Stimulated activated CD8-positive, alpha-beta memory T cell treated with anti-CD3 and anti-CD28 coated beads, Interleukin-7, amount 100 ng/mL, for 24 hours (primary cell): ENCODE measurements at places on chromosomes 1 and 21.

GRCh38 chr1:84163123-84163931 lies 19.3 kb downstream of the PRKACB start:
- no peak for DNase-seq

DNA sequence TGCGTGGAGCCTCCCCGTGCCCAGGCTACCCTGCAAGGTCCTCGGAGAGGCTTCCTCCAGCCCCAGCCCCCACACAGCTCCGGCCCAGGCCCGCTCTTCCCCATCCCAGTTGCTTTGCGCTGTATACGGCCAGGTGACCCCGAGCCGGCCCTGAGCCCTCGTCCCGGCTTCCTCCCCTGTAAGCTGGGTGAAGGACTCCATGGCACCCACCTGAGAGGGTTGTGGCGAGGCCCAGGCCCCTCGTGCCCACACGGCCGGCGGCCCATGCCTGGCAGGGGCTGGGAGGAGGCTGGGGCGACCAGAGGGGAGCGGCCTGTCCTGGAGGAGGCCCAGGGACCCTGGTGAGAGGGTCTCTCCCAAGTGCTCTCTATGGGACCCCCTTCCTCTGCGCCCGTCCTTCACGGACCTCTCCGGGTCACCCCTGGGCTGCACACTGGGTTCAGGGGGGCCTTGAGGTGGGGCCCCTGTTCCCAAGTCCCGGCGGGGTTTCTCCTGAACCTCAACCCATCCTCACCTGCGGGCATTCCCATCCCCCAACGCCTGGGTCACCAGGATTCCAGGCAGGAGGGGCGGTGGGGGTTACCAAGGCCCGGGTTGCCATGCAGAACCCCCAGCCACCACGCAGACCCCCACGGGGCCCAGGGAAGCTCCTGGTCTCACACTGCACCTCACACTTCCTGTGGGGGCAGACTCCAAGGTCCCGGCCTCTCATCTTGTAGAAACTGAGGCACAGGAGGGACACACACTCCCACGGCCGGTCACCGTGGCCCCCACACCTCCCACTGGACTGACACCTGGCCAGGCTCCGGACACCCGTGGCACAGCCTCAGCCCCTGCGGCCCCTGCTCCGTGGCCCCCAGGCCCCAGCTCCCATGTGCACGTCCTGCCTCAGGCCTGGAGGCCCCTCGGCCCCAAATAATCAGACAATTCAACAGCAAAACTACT lies 25.2 kb downstream of the COL6A1 start:
- DNase-seq = no peak

- no peak for DNase-seq
Observed at GRCh38 chr21:41828884-41829360, 50.2 kb downstream of the PRDM15 start.

DNA sequence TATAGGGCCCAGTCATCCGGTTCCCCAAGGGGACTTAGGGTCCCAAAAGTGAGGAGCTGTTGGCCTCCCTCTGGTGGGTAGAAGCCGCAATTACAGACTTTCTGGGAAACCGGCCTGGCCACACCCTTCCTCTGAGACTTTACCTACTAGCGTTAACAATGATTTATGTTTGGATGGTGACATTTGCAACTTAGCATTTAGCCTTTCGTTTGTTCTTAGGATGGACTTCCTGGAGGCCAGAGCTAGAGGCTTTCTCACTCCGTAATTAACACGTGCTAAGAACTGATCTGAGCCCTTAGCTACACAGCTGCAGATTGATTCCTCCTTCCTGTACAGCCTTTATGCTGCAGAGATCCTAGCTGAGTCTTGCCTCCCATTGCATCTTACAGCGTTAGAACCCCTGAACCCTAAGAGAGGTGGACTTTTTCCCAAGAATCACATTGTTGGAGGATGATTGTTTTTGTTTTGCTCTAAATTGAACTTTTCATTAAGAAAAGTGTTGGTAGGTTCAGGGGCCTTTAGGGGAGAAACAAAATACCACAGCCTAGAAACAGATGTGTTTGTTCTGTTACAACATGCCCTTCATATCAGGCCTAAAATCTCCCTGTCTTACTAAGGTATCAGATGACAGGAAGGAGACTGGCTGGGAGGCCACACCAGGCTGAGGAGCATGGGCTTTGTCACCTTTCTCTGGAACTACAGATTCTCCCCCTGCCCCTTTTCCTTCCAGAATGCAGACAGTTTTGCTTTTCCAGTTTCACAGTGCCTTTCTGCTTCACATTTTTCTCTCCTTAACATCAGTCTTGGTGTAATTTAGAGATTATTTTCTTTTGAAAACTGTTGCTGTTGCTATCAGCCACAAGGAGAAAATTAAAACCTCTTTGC lies 1.9 kb downstream of the S100A11 start:
- peak; percentile 31 for DNase-seq

- no peak for DNase-seq
Observed at GRCh38 chr1:77499466-77499865, 183.0 kb downstream of the ZZZ3 start.

GRCh38 chr1:4310396-4310923 lies 343.9 kb upstream of the AJAP1 start:
- DNase-seq = no peak

- no peak for DNase-seq
Observed at GRCh38 chr1:117598489-117598888, 7.4 kb upstream of the TENT5C start.

DNA sequence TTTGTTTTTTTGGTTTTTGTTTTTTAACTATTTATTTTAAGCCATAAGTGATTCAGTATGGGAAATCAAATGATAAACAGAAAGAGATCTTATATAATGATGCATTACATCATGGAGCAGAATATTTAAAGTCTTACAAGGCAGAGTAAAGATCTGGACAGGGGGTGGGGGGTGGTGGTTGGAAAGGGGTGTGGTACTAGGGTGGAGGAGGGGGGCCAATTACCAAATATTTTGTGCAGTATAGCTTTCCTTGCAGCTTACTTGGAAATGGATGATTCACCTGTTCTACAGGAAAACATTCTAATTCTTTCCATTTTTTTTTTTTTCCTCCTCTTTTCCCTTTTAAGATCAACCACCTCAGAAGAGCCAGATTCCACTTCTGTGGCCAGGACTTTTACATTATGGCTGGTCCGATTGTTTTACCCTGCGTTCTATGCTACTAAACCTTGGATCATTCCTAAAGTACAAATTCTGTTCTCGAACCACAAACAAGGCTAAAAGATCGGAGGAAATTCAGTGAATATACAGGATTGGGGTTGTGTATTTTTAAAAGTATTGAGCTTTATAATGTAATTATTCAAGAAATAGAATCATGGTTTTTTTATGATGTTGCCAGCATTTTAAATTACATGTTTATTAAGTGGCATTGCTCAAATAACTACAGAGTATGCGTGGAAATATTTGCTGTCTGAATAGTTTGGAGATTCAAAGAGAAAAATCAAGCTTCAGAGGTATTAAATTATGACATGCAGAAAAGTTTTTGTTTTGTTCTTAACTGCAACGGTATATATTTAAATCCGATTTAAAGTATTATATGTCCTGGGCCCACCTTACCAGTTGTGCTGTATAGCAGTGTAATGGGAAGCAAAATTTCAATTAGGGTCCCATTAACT lies 859.5 kb downstream of the USP25 start:
- no peak for DNase-seq

- no peak for DNase-seq
Observed at GRCh38 chr1:200903793-200904192, 9.1 kb downstream of the INAVA start.

DNA sequence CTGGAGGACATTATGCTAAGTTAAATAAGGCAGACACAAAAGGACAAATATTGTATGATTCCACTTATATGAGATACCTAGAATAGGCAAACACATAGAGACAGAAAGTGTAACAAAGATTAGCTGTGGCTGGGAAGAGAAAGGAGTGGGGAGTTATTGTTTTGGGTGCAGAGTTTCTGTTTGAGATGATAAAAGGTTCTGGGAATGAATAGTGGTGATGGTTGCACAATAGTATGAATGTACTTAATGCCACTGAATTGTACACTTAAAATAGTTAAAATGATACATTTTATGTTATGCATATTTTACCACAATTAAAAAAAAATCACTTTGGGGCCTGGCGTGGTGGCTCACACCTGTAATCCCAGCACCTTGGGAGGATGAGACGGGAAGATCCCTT lies 21.2 kb upstream of the ERO1B start:
- no peak for DNase-seq

GRCh38 chr1:18481190-18481920 lies 625 bp downstream of the KLHDC7A start:
- no peak for DNase-seq

DNA sequence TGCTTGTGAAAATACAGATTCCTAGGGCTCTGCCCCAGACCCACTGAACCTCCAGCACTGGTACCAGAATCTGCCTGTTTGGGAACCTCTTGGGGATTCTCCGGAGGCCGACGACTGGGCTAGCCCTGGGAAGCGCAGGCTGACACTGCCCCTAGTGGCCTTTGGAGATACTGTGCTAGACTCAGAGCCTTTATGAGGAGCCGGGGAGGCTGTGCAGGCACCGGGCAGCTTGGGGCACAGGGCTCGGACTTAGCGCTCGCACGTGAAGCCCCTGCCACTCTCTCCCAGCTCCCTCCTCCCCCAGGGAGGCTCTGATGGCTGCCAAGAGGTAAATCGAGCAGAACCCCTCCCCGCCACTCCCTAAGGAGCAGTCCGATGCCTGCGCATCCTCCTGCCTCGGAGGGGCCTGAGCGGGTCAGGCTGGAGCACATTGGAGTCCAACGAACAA lies 144.6 kb upstream of the TNR start:
- DNase-seq = no peak

GRCh38 chr1:153742411-153743142 lies 14.7 kb downstream of the INTS3 start:
- DNase-seq = no peak

DNA sequence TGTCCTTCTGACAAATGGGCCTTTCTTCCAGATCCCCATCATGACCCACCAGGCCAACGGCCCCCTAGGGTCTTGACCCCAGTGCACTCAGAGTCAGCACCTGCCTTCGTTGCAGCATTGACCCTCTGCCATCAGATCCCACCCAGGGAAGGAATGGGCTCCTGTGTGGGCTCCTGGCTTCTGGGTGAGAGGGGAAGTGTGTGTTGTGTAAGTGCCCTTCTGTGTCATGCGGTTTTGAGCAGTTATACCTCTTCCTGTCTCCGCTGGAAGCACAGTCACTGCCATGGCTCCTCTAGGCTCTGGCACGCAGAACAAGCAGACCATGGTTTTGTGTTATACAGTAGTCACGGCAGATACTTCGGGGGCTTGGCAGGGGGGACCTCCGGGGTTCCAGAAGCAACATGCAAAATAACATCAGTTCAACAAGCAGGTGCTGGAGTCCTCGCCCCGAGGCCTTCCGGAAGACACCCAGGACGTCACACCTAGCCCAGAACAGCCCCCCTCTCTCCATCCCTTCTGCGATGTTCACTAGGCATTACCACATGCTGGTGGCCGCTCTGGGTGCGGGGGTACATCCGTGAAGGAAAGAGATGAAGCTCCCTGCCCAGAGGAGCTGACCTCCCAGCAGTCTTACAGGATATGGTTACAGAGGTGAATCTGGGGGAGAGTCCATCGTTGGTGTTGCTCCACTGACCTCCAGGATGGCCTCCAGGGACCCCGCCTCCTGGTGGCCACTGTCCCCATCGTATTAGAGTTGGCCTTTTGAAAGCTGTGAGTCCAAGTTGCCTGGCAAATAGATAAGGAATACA lies 17.4 kb upstream of the KCNAB2 start:
- no peak for DNase-seq

- DNase-seq = no peak
Observed at GRCh38 chr1:228515200-228515834, 28.1 kb downstream of the RNF187 start.

DNA sequence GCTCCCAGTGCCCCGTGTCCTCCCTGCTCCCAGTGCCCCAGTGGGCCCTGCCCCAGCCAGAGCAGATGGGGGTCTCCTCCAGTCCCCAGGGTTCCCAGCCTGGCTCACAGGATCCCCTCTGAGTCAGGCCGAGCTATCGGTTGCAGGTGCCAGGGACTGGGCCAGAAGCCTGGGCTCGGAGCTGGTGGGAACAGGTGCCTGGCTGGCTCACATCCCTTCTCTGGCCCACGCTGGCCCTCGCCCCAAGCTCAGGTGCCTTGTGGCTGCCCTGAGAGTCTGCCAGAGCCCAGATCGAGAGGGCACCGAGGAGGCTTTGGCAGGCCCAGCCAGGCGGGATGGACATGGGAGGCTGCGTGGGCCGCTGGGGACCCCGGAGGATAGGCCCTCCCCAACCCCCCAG lies 18.9 kb downstream of the PLCH2 start:
- DNase-seq = no peak

GRCh38 chr21:31750843-31751242 lies 18.9 kb upstream of the SCAF4 start:
- no peak for DNase-seq

DNA sequence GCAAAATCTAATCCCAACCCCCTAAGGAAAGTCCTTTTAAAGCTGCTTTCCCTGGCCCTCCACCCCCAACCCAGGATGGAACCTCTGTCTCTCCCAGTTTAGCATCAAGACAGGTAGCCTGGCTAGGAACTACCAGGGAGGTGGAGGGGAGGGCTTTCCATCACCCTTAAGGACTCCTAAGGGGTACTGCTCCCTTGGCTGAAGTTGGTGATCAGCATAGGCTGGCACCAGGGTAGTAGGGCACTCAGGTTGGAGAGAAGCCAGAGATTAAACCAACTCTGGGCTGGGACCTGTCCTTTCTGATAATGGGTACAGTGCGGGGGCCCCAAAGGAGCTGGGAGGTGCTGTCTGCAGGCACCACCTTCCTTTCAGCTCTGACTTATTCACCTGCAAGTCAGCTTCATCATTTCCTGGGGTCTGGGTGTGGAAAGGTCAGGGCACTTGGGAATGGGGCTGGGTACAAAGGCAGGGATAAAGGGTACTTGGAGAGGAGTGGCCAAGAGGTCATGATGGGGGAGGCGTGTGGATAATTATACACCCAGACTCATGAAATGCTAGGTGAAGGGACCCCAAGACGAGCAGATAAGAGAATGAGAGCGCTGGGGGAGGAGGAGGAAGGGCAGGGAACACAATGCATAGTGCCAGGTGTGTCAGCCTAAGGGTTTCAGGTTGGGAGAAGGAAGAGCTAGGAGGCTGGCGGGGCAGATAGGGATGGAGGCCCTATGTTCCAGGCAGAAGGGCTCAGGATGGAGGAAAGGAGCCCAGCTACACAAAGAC lies 1.2 kb downstream of the ARHGEF2 start:
- no peak for DNase-seq

DNA sequence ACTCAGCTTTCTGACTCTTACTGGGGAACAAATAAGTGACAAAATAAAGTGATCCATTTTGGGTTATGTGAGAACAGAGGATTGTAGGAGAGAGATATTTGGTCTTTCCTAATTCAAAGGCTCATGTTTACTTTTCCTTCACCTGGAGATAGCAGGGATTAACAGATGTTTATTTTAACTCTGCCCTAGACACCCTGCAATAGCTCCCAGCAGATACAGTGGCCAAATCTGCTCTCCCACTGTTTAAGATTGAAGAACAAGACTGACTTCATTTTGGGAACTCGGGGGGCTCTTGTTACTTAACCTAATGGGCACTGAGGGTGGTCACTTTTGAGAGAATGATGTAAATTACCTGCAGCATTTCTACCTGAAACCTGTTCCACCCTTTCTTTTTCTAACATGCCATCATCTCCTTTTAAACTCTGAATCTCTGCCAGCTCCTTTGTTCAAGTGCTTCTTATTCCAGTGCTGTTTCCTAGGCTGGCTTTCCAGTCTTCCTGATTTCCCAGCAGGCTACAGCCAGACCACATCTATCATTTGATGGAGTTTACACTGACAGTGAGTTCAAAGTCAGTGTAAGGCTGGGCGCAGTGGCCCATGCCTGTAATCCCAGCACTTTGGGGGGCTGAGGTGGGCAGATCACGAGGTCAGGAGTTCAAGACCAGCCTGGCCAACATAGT lies 90.0 kb downstream of the SELENOF start:
- no peak for DNase-seq

- DNase-seq = no peak
Observed at GRCh38 chr1:45787905-45788304, 15.5 kb upstream of the MAST2 start.

- DNase-seq = no peak
Observed at GRCh38 chr1:183206538-183207122, 20.6 kb downstream of the LAMC2 start.
